ENCODE measurements at places on chromosomes 12 and 14.

DNA sequence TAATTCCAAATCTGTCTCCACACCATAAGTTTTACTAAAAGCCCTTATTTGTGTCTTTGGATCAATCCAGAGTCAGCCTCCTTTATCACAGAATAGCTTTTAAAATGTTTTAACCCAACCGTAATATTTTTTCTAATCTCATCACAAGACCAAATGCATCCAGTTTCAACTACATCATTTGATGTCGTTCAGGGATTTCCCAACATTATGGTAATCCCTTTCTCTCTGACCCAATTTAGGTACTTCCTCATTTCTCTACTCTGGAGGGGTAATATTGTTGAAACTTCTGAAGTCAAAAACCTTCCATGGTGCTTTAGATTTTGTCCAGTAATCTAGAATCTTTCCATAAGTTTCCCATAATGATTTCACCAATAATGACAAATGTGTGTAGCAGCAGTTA lies 596.8 kb downstream of the SOX5 start:
- no peak for DNase-seq

DNA sequence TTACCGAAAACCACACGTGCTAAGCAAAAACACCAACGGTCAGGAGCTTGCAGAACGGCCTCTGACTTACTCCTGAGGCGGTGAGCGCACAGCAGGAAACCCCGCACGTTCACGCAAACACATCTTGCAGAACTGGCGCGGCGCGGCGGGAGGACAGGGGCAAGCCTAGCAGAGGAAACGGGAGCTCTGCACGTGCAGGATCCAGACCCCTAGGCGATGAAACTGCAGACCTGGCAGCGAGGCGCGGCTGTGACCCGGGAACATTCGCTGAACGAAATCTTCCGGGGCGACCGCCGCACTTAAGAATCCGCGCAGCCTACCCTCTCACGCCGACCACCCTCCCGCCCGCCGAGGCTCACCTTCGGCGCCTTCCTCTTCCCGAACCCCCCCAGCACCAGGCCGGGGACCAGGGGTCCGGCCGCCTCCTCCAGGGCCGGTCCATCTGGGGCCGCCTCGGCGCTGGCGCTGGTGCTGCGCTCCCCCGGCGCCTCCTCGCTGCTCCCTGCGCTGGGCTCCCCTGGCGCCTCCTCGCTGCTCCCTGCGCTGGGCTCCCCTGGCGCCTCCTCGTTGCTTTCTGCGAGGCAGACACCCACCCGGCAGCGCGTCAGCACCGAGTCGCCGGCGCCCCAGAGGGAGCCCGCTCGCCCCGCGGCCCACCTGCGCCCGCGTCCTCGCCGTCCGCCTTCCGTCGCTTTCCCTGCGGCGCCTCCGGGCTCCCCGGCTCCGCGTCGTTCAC lies 615 bp downstream of the DDX51 start:
- DNase-seq, result no peak

DNA sequence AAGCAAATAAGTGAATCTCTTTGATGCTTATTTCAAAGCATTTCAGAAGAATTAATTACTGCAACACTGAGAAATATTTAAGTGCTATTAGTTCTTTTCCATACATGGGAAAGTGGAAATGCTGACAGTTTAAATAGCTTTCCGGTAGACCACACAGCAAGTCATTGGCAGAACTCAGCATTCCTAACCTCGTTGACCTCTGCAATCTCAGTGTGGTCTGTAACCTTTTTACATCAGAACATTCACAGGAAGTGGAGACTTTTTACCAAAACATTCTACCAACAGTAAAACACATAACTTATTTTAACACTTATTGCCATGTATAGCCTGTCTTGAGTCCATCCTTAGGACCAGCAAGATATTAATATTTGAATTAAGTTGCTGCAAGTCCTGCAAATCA lies 249.5 kb upstream of the DCN start:
- DNase-seq, result no peak

- no peak for DNase-seq
Observed at GRCh38 chr14:56461276-56462275, 118.0 kb upstream of the TMEM260 start.

DNA sequence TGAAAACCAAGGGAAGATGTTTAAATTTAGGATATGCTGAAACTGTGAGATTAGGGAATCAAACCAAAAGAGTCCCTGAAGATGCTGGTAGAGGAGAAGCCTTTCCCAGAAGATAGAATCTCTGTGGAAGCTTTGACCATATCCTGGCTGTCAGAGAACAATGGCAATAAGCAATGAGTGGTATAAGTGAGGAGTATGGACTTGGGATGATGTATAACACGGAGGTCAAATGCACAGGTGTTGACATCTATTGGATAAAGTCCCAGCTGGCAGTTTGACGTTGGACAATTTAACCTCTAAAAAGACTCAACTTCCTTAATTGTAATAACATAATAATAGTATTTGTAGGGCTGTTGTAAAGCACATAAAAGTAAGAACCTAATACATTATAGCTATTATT lies 30.1 kb upstream of the CLEC14A start:
- DNase-seq, result no peak

GRCh38 chr12:98594050-98594835 lies 757 bp downstream of the SLC25A3 start:
- no peak for DNase-seq

GRCh38 chr14:68308726-68309520 lies 483.9 kb downstream of the ZFP36L1 start:
- no peak for DNase-seq

DNA sequence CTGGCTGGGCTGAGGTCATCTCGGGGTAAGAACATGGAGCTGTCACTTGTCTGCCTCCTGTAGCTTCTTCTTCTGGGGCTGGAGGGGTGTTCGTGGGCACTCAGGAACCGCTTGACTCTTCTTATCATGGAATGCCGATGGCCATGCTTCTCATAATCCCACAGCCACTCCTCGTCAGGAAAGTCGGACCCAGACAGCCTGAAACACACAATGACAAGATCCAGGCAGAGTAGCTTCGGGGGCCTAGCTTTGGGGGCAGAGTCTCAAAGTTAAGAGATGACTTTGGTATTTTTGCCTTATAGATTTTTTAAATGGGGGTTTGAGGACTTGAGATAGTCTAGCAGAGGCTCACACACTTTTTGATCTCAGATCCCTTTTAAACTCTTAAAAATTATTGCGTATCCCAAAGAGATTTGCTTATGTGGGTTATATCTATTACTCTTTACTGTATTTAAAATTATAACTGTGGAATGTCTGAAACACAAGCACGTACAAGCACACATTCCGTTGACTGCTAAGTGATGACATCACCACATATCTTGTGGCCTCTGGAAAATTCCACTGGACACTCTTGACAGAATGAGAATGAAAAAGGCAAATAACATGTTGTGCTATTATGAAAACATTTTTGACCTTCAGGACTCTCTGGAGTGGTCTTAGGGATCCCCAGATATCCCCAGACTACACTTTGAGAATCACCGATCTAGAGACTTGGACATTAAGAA lies 43.3 kb downstream of the BEST3 start:
- DNase-seq, result no peak

DNA sequence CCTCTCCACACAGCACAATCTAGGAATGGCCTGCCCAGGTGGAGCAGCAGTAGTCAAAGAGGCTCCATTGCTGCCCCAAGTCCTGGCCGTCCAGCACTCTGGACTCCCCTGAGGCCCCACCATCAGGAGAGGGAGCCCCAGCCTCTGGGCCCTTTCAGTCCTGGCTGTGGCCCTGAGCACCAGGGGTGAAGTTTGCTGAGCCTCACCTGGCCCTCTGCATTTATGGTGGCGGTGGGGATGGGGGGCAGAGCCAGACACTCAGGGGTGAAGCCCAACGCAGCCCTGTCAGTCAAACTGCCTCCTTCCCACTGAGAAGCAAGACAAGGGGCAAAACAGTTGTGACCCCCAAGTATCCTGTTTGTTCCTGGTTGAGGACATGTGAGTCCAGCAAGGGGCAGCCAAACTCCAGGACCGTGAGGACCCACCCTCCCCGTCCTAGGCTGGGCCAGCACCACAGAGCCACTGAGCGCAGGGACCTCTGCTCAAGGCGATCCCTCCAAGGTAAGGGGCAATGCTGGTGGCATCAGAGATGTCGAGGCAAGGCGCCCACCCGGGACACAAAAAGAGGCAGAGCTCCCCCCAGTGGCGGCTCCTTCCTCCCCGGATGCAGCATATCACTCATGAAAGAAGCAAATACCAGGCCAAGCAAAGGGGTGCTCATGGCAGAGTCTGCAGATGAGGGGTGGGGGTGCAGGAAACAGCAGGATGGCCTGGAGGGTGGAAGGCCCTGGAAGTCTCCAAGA lies 4.8 kb upstream of the AMN start:
- no peak for DNase-seq

GRCh38 chr12:113845900-113846674 lies 120.0 kb downstream of the RBM19 start:
- DNase-seq, result no peak

GRCh38 chr12:105041186-105041585 lies 43.1 kb downstream of the ALDH1L2 start:
- DNase-seq, result peak; percentile 35

DNA sequence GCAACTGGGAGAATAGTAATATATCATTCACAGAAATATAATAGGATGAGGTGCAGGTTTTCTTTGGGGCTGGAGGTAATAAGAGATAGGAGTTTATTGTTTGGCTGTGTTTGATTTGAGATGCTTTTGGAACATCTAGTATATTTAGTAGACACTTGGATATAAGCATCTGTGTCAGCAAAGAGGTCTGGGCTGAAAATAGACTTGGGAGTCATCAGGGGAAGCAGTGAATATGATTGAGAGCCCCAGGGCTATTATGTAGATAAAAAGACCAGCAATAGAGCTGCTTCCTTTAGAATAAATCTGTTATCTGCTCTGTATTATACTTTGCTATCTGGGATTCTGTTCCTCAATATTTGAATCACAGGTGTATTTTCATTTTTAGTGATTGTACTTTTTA lies 36.6 kb downstream of the SPATA7 start:
- DNase-seq, result no peak

DNA sequence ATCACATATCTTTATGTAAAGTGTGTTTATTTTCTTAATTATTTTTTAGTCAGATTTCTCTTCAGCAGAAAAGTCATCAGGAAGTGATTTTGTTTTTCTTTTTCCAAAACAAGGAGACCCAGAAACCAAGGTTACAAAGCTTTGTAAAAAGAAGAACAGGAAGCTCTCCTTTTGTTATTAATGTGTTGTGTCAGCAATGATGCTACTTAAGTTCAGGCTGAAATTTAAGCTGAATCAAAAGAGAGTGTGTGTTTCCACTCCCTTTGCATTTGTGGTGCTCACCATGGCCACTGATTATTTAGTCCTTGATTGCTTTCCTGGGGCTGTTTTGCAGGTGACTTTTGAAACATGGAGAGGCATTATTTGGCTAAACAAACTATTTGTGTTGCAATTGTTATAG lies 155.3 kb upstream of the ATP2B1 start:
- DNase-seq, result no peak

DNA sequence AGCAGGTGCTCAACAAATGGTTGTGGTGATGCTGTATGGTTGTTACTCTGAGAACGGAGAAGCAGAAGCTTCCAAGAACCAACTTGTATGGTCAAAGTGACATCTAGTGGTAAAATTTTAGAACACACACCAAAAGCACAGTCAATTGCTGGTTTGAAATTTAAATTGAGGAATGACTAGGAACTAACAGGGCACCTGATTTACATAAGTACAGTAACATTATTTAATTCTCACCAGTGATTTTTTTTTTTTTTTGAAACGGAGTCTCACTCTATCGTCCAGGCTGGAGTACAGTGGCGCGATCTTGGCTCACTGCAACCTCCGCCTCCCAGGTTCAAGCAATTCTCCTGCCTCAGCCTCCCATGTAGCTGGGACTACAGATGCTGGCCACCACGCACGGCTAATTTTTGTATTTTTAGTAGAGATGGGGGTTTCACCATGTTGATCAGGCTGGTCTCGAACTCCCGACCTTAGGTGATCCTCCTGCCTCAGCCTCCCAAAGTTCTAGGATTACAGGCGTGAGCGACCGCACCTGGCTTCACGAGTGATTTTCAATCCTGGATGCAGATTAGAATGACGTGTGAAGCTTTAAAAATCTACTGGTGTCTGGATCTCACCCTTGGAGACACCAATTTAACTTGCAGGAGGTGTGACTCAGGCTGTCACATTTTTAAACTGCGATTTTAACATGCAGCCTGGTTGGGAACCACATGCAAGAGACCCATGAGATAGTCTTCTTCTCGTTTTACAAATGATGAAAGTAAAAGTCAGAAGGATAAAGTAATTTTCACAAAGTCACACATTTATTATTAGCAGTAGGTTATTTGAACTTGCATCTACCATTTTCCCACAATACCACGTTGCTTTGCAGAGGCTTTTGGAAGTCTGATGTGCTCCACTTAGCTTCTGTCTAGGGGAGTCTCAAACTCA lies 14.1 kb upstream of the NUMB start:
- no peak for DNase-seq

GRCh38 chr14:92516966-92517506 lies 3.5 kb downstream of the RIN3 start:
- DNase-seq, result no peak

DNA sequence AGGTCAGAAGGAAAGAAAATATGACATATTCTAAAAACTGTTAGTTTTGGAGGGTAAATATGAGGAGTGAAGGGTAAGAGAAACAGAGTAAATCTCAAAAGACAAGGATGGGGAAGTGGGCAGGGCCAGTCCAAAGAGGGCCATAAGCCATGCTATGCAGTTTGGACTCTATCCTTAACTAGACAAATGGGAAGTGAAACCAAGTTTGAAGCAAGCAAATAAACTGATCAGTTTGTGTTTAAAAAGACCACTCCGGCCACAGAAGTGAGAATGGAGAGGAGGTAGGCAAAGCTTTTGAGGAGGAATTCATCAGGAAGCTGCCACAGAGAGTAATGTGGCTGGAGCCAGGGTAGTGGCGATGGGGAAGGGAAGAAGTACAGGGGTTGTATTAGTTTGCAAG lies 37.5 kb upstream of the DAAM1 start:
- no peak for DNase-seq

DNA sequence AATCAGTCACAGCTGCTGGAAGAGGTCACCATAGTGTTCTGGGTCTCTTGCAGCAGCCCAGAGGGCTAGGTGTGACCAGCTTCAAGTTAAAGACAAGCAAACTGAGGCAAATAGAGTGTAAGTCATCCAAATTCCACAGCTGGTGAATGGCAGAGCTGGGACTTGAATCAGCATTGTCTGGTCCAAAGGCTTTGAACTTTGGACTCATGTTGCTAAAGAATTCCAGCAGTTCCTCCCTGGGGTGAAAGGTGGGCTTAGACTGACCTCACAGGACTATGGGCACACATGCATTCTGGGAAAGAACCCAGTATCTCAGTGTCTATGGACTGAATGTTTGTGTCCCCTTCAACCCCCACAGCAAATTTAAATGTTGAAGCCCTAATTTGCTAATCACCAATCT lies 54.8 kb downstream of the TUNAR start:
- no peak for DNase-seq

Measured in breast epithelium (tissue), 4 donors.